ENCODE measurements at places on chromosomes 7 and 10.

DNA sequence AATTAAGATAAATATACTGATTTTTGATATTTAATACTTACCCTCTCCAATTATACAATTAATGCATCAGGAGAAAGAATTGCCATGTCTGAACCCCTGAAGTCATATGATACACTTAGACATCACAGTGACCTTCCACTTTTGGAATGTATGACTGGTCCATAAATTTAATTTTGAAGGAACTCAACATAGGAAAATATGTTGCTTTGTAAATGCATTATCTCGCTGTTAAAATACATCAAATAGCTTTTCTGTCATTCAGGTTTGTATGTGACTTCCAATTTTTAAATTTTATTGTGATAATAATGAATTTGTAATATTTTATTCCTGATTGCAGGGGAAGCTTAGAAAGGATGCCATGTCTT, 631.9 kb upstream of the ANKRD30A start:
- no peak for DNase-seq

DNA sequence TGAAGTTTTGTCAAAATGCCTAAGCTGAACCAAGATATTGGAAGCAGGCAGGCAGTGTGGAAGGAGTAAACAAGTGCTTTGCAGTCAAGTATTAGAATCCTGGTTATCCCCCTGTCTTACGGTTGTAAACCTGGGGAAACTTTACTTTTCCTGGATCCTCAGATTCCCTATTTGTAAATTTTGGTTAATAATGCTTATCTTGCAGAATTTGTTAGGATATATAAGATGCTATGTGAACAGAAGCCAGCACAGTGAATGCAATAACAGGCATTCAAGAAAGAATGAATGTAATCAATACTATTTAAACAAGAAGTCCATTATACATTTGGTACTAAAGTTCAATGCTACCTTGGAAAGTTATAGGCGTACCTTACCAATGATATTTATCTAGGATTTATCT, 91.8 kb upstream of the STK17A start:
- no peak for DNase-seq

DNA sequence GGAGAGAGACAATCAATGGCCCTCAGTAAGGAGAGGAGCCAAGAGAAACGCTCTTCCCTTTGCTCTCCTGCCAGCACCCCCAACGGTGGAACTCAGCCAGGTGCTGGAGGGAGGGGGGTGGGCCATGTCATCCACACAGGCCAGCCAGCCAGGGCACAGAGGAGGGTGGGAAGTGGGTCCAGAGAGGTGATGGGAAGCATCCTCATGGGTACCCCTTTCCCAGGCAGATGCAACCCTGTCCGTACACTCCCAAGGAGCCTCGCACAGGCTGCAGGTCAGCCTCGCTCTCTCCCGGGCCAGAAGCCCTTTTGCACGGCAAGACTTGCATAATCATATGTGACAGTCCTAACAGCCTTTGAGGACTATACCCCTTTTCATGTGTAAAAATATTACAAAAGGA, 142.0 kb upstream of the NAMPT start:
- DNase-seq, result no peak

DNA sequence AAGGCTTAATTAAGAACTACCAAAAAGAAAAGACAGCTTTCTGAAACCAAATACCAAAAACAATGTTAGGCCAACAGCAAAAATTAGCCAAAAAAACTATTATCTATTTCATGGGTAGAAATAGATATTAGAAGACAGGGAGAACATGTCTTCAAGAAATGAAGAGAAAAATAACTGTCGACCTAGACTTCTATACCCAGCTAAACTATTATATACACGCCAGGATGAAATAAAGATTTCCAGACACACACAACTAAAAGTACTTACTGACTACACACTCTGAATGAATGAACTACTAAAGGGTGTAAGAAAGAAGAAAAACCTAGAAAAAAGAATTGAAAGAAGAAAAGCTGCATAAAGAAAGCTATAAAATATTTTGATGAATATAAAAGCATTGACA, 11.5 kb upstream of the CDHR3 start:
- no peak for DNase-seq

- DNase-seq, result no peak
Measured at GRCh38 chr7:130959743-130960207, 225.8 kb upstream of the KLF14 start.

DNA sequence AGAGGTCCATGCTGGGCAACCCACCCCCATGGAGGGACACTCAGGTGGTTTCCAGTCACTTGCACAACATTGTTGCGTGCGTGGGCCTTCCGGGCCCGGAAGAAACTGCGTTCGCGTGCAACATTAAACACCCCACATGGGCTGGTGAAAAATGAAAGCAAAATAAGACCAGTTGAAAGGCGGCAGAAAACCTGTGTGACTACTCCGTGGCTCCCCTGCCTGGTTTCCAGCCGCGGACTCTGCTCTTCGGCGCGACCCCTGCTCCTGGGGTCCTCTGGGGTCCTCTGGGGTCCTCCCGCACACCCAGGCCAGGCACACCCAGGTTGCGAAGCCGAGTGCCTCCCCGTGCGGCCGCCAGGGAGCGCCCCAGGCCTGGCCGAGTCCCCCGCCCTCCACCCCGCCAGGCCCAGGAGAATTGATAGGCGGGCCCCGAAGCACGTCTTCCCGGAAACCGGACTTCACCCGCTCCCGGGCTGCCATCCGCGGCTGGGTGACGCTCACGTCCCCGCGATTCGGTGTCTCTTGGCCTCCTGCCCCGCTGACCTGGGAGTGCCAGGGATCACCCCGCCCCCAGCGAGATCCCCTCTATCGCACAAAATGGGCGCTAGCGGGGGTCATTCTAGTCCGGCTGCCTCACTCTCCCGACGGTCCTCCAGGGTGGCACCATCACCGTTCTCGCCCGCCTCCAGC, 1.9 kb upstream of the SH2D4B start:
- peak; percentile 68 for DNase-seq

DNA sequence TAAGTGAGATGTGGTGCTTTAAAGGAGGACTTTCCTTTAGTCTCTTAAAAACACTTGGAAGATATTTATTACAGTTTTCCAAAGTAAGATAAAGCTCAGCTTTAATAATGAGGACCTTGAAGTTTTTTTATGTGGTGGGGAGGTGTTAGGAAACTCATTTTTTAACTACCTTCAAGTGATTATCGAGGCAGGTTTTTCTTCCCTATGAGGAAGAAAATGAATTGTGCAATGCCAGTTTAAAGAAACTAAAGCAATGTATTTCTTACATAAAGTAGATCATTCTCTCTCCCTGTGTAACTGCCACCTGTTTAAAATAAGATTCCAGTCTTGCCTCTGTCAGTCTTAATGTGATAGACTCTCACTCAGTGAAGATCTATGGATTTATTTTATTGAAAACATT, 27.9 kb downstream of the ZEB1 start:
- no peak for DNase-seq

GRCh38 chr10:6409971-6410643, 170.0 kb downstream of the PRKCQ start:
- peak; percentile 18 for DNase-seq

GRCh38 chr7:5294169-5294987, 11.6 kb downstream of the SLC29A4 start:
- DNase-seq, result no peak

DNA sequence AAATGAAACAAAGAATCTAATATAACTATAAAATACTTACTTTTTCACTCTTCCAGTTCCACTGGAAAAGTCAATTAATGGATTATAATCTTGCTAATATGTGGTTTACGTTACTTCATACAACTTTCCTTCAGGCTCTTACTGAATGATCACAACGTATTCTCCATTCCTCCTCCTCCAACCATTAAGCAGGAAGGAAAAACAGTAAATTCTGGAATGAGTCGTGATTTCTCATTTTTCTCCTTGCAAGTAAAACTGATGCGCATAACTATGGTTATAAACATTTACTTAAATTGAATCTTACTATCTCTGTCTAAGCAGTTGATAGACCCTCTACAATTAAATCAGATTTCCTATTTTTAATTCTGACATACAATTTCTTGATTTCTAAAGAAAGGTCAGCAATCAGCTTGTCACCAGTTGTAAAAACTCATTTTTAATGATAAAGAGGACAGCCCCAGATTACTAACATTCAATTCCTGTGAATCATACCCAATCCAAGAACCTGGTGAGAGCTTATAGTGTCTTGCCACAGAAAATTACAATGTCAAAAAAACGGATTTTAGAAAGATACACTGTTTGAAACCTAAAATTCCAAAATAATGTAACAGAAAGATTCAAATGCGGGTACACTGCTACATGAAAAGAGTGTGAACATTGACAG, 64.3 kb downstream of the EZH2 start:
- no peak for DNase-seq

- DNase-seq, result no peak
Measured at GRCh38 chr7:66518151-66518691, 110.5 kb upstream of the KCTD7 start.

DNA sequence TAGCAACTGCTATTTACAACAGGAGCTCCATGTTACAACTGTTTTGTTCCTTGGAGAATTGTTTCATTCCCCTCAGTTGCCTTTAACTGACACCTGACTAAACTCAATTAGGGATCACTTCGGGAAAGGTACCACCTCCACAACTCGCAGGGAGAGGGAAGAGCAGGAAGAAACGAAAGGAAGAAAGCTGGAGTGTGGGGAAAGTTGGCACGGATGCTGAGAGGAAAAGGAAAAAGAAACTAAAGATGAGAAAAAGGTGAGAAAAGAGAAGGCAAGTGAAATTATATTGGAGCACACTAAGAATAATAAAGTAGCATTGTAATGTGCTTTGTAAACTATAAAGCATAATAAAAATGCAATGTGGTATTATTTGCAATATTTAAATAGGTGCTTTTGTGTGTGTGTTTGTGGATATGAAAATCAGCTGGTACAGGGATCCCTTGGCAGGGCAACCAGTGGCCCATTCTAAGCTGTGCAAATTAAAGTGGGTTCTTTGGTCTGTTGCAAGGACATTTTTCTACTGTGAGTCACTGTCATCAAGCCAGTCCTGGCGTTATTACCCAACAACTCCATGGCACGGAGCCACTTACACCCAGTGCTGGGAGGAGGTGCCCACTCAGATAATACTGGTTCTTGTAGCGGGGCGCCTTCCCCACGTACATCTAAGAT, 45.9 kb downstream of the HIPK2 start:
- DNase-seq, result no peak

DNA sequence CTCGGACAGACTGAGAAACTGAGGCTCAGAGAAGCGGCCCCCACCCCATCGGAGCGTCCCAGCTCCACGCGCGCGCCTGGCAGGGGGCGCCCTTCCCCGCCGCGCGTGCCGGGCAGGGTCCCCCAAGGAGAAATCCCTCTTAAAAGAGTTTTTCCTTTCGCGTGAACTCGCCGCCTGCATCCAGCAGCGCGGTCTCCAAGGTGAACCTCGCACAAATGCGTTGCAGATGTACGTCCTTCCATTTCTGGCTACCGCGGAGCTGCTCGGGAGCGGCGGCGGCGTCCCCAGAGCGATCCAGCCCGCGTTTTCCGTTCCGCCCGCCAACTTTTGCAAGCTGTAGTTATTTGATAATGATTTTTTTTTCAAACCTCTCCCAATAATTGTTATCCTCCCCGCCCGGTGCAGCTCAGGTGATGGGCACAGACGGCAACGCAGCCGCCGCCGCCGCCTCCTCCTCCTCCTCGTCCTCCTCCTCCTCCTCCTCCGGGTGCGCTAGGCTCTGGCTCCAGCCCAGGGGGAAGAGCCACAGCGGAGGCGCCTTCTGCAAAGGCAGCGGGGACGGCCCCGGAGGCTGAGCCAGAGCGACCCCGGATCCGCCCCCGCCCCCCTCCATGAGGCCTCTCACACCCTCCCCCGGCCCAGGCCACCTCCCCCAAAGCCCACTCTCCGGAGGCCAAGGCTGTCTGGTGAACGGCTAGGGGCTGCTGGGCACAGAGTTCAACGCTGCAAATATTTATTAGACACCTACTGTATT, 74.0 kb upstream of the CUX1 start:
- DNase-seq, result peak; percentile 44

DNA sequence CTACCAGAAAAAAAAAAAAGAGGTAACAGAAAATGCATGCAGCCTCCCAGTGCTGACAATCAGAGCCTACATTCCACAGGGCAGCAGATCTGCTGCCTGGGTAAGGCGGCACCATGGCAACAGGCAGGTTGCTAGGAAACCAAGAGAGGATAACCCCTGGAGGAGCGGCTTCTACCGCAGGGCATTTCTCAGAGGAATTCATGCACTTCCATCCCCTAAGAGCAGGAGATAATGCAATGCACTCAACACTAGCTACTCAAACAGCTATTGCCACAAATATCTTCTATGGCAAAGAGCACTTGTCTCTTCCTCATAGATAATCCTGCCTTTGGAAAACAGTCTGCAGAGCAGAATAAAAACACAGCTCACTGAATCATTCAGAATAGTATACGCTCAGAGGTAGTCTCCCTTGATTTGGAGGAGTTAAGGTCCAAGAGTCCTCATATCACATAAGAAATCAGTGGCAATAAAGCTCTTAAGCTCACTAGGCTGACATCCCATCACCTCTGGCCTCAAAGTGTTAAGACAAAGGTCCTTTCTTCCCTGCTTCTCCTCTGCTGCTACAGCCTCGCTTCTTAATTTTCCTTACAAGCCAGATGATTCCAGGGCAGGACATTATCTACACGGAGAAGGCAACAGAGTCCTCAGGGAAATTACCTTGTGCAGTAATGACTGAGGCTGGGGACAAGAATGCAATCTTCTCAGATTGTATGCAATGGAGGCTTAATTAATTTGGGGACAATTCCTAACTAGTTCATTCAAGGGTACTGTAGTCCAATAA, 10.7 kb downstream of the PSAP start:
- no peak for DNase-seq

DNA sequence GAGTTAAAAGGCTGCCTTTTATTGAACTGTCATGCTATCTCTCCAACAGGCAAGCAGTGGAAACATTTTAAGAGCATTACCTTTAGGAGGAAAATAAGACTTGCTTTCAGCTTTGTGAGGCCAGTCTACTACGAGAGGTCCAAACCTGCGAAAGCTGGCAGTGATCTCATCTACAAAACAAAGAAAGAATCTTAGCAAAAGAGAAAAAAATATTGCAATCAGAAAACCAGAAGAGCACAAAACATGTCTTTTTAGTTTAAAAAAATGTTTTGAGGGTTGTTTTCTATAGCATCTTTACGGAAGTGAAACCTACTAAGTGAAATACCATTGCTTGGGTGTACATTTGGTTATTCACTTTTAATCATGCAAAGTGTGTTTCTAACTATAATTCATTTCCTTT, 147.9 kb downstream of the CPEB3 start:
- DNase-seq, result no peak

DNA sequence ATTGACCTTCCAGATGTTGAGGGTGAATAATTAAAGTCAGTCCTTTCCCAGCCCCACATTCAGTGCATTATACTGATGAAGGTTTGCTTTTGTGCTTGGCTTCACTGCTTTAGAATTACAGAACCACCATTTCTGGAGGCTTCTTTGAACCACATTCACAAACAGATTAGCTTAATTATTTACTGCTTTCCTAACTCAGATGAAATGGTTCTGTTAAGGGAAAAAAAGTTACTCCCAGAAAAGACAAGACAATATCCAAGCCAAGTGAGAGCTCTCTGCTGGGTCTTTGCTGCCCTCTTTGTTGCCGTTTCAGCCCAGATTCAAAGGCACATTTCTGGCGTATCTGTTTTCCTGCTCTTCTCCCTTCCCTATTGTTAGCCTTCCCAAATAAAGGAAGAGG, 188.9 kb downstream of the AHR start:
- DNase-seq, result no peak

- no peak for DNase-seq
Measured at GRCh38 chr7:156148995-156149394, 336.7 kb upstream of the SHH start.
